ENCODE measurements at places on chromosomes 2 and 18.

DNA sequence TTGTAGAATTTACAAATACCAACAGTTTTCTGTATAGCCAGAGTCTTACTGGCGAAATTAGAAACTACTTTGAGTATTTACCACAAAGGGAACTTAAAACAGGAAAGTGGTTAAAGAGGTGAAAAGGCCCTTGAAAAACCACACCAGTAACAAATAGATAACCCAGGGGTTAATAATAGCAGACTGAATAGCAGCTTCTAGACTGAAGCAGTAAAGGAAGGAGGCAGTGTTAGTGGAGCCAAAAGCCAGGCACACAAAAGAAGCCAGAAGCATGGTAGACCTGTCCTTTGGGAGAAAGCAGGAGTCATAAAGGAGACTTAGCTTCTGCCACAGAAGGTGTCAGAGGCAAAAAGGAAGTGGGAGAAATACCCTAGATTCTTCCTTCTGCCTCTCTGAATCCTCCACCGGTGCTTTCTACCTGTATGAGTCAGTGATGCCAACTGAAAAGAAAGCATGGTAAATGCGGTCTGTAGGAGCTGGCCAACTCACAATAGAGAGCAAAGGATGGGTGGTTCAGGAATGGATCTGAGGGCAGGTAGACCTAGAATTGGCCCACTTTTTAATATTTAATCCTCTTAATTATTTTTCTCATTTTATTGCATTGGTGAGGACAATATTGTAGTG is 97.3 kb downstream of the ARL6IP6 start:
- no peak for DNase-seq

DNA sequence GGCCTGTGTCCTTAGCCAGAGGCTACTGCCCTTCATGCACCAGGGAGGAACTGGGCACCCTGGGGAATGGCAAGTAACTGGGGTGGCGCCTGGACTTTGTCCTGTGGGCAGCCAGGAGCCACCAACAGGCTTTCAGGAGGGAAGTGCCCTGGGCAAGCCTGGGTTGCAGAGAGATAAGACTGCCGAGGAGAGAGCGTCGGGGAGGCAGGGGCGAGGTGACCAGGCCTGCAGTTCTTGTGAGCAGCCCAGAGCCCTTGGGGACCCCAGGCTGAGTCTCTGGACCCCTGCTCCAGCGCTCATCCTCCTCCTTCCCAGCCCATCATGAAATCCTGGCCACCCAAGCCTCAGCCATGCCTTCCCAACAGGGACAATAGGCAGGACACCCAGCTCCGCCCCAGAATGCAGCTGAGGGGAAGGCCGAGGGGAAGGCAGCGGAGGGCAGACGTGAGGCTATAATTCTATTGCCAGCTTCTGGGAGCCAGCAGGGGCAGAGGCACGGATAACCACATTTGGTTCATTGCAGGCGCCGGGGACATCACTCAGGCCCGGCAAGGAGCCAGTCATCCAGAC is 25.1 kb downstream of the ADRA2B start:
- DNase-seq, result no peak

GRCh38 chr18:23852236-23853045 is 162.1 kb upstream of the TTC39C start:
- no peak for DNase-seq

- DNase-seq, result no peak
Measured at GRCh38 chr2:196159221-196159892, 12.0 kb downstream of the STK17B start.

- DNase-seq, result no peak
Measured at GRCh38 chr2:121335294-121336290, 50.6 kb upstream of the TFCP2L1 start.

Measured in MM.1S (cell line).